ENCODE measurements at places on chromosomes 2 and 18.

DNA sequence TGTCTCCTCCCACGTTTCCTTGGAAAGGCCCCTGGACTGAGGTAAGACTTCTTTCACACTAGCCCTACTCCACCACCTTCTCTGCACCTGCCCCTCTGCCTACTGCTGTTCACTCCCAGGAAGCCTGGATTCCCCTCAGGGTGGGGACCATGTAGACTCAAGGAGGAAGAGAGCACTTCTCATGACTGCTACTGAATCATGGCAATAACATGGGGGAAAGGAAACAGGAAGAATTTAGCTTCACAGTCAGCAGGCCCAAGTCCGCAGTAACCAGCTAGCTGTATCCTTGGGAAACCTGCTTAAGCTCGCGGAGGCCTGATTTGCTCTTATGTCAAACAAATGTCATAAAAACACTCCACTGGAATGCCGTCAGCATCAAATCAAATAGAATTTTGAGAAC is 126.2 kb upstream of the CAPN13 start:
- no peak for DNase-seq

GRCh38 chr2:197191940-197192322 is 118.6 kb downstream of the ANKRD44 start:
- DNase-seq: no peak

- no peak for DNase-seq
Observed at GRCh38 chr2:205771666-205772065, 89.4 kb downstream of the NRP2 start.

DNA sequence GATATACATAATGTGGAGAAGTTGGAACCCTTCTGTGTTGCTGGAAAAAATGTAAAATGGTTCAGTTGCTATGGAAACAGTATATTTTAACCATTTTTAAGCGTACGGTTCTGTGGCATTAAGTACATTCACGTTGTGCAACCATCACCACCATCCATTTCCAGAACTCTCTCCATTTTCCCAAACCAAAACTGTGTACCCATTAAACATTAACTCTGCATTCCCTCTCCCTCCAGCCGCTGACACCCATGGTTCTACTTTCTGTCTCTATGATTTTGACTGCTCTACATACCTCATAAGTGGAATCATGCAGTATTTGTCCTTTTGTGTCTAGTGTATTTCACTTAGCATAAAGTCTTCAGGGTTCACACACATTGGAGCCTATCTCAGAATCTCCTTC is 67.3 kb downstream of the LDLRAD4 start:
- no peak for DNase-seq

DNA sequence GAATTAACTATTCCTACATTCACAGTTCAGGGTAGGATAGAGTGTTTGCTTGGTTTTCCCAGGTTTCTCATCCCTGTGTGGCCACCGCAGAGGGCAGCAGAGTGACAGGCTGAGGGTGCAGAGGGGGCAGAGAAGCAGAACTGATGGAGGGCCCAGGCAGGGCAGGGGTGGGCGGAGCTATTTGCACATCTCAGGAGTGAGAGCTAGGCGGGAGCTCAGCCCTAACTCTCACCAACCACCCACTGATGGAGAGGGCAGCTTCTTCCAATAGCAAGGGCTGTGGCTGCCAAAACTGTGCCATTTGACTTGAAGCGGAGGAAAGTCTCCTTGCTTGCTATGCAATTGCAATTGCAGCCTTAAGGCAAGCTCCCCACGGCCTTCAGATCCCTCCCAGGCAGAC is 12.0 kb upstream of the DARS1 start:
- DNase-seq: no peak

GRCh38 chr2:144281476-144281875 is 238.4 kb downstream of the ZEB2 start:
- DNase-seq: no peak

- DNase-seq: no peak
Observed at GRCh38 chr2:237547841-237548416, 18.4 kb upstream of the PRLH start.

GRCh38 chr2:233351423-233351822 is 2.9 kb upstream of the DGKD start:
- peak; percentile 66 for DNase-seq

DNA sequence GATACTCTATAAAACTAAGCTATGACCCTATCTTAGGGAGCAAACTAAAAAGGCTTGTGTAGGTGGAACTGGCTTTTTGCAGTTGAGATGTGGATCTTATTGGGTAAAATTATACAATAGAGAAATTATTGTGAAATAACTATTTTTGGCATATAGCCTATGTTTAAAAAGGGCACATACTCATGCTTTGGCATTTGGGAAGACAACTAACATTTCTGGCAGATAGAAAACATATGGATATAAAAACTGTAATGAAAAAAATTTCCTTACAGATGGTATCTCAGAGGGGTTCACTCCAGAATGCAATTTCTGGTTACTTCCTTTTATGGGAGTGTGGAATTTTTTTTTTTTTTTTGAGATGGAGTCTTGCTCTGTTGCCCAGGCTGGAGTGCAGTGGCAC is 120.1 kb upstream of the CCDC195 start:
- no peak for DNase-seq

GRCh38 chr2:66134138-66134701 is 300.7 kb upstream of the MEIS1 start:
- peak; percentile 4 for DNase-seq

DNA sequence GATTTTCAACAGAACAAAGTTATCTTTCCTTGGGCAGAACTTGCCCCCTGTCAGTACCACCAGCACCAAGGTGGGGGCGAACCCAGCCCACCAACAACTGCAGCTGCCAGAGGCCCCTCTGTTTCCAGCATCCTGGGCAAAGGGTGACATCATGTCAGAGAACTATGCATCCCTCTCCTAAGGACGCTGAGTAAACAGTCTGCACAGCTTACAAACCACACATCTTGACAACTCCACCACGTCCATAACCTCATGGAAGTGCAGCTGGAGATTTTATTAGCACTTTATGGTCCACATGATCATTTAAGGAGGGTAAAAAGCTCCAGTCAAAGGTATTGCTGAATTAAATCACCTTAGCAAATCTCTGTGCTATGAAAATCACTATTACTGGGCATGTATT is 40.4 kb downstream of the PIEZO2 start:
- no peak for DNase-seq
